ENCODE measurements at places on chromosomes 1 and 21.
A peak's percentile ranks its signal among the peaks of the same experiment; 100 is the strongest.

GRCh38 chr1:96557336-96557735, 164.2 kb upstream of the PTBP2 start:
- no peak for DNase-seq

- DNase-seq: no peak
Observed at GRCh38 chr1:201899683-201900429, 11.2 kb downstream of the SHISA4 start.

- DNase-seq: no peak
Observed at GRCh38 chr1:206905295-206906164, 8.3 kb downstream of the IL24 start.

- no peak for DNase-seq
Observed at GRCh38 chr1:246219508-246220030, 287.5 kb downstream of the SMYD3 start.

GRCh38 chr1:31208361-31208945, 31.2 kb downstream of the NKAIN1 start:
- no peak for DNase-seq

DNA sequence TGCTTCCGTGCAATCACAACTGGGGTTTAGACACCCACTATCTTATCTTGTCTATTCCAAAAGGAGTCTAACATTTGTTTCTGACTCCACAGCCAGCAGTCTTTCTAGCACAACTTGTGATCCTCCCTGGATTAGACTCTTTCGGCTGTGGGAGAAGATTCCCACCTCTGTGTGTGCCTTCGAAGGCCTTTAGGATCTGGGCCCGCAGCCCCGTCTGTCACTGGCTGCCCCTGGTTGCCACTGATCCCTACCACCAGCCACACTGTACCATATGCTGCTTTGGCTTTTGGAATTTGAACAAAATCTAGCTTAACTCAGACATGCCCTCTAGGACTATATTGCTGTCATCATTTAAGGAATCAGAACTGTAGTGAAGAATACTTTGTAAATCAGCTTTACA, 18.0 kb downstream of the NTPCR start:
- no peak for DNase-seq

GRCh38 chr1:240487493-240487892, 124.5 kb downstream of the GREM2 start:
- DNase-seq: no peak

- no peak for DNase-seq
Observed at GRCh38 chr21:18553786-18554185, 150.2 kb upstream of the TMPRSS15 start.

DNA sequence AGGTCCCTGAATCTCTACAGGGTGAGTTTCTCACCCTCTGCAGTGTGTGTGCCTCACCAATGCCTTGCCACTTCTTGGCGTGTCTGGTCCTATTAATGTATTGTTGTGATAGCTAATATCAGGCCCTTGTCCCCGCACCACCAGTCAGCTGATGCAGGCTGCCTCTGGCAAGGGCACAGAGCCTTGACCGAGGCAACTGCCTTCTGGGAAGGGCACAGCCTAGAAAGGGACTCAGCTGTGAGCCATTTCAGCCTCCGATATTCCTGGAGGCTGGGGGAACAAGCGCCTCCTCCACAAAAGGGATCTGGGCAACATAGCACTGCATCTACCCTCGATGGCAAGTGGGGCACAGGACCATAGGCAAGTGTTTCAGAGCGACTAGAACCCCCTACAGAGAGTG, 27.0 kb downstream of the IL10RB start:
- DNase-seq: no peak

- no peak for DNase-seq
Observed at GRCh38 chr1:109091078-109091838, 694 bp downstream of the TMEM167B start.

- no peak for DNase-seq
Observed at GRCh38 chr1:12231276-12231595, 1.4 kb downstream of the VPS13D start.

- DNase-seq: no peak
Observed at GRCh38 chr1:113931451-113931851, 2.3 kb downstream of the HIPK1 start.

GRCh38 chr1:31688233-31688918, 15.4 kb downstream of the COL16A1 start:
- DNase-seq: no peak

DNA sequence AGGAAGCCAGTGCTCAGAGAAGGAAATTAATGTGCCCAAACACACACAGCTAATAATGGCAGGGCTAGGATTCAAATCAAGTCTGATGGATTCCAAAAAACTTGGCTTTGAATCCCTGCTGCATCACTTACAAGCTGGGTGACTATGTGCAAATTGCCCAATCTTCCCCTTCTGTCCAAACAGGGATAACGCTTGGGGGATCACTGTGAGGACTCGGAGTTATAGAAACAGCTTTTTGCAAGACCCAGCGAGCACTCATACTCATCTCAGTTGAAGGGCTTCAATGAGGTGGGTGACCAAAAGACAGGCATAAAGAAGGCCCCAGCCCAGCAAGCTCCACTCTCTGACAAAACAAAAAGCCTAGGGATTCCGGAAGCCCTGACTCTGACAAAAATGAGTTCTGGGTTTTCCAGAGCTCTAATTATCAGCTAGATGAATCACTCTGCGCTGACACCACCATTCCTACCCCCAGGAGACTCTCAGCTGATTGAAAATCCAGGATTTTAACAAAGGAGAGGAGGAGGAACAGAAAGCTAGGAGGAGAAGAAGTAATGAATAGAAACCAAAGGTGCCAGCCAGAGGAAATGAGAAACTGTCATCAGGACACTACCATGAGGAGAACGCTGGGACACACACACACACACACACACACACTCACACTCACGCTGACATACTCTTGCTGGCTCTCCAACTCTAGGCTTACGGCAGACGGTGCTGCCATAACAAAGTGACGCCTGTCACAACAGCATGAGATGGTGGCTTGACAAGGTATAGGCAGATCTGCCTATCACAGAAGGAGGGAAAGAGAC, 1.6 kb upstream of the STK40 start:
- DNase-seq: peak; percentile 60

DNA sequence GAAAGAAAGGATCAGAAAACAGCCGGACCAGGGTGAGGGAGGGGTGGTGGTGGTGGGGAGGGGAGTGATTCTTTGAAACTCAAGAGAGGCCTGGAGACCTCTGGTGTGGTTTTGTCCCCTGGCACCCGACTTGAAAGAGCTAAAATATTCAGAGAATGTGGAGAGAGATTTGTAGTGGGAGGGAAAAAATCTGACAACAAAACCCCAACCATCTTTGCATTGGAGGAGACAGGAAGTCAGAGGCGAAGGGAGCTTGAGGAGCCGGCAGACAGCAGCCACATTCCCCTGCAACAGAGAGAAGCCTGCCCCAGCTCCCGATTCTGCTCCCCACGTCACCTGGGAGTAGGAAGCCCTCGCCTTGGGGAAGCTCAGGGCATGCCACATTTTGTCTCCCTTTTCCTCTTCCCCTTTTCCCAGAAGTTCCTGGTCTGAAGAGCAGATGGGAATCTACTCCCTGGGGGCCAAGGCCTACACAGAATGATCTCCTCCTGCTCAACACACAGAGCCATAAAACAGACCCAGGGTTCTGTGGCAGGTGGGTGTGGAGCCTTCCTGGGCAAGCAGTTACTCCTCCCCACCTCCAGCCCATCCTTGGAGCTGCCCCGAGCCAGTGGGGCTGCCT, 84.9 kb downstream of the ITPKB start:
- DNase-seq: peak; percentile 20

- no peak for DNase-seq
Observed at GRCh38 chr21:26669215-26669764, 96.2 kb upstream of the CYYR1 start.

- DNase-seq: no peak
Observed at GRCh38 chr1:88503646-88504045, 180.4 kb upstream of the PKN2 start.

DNA sequence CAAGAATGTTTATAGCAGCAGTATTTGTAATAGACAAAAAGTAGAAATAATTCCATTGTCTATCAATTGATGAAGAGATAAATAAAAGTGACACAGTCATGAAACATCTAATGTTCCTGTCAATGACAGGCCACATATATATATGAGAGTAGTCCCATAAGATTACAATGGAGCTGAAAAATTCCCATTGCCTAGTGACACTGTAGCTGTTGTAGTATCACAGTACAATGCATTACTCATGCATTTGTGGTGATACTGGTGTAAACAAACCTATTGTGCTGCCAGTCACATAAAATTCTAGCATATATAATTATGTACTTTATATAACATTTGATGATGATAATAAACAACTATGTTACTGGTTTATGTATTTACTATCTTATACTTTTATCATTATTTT, 141.9 kb upstream of the LYPLAL1 start:
- no peak for DNase-seq

- DNase-seq: no peak
Observed at GRCh38 chr1:108584428-108584856, 24.5 kb downstream of the EEIG2 start.

DNA sequence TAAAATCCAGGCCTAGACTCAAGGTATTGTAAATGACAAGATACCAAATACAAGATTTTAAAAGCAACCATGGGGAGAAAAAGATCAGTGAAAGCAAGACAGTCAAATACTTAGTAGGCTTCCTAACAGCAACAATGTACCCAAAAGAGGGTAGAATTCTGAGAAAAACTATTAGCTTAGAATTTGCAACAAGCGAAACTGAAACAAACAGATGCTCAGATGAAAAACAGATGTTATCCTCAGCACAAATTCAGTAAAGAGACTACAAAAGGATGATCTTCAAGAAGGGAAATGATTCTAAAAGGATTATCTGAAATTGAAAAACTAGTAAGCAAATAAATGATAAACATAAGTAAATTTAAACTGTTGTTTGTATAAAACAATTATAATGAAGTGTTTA, 40.0 kb downstream of the PDC start:
- DNase-seq: no peak

DNA sequence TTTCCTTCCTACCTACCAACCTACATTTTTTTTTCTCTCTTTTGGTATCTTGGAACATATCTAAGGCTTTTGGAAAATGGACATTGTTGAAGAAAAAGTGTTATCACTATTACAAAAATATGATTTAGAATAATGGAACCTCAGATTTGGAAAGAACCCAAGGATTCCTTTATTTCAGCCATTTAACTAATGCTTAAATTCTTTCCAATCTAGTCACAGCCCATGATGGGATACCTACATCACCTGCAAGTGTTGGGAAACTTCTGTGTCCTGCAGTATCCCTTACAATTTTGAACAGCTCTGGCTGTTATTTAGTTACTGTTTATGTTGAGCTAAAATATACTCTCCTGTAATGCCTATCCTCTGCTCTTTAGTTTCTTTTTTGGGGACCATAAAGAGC, 22.3 kb upstream of the APOBEC4 start:
- no peak for DNase-seq

- DNase-seq: no peak
Observed at GRCh38 chr1:155942578-155943141, 1.2 kb downstream of the RXFP4 start.

DNA sequence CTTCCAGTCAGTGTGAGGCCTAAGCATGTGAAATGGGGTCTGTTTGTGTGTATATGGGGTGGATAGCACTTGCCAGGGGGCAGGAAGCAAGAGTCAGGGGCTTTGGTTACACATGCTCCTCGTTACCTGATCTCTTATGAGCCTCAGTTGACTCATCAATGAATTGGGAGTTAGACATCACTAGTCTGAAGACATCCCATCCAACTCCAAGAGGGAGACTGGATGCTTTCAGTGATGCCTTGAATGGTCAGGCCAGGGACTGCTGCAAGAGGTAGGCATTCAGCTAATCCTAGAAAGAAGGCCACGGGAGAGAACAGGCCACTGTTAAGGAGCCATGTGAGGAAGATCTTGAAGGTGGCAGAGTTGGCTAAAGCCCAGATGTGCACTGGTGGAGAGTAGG, 6.3 kb downstream of the RAB25 start:
- no peak for DNase-seq

DNA sequence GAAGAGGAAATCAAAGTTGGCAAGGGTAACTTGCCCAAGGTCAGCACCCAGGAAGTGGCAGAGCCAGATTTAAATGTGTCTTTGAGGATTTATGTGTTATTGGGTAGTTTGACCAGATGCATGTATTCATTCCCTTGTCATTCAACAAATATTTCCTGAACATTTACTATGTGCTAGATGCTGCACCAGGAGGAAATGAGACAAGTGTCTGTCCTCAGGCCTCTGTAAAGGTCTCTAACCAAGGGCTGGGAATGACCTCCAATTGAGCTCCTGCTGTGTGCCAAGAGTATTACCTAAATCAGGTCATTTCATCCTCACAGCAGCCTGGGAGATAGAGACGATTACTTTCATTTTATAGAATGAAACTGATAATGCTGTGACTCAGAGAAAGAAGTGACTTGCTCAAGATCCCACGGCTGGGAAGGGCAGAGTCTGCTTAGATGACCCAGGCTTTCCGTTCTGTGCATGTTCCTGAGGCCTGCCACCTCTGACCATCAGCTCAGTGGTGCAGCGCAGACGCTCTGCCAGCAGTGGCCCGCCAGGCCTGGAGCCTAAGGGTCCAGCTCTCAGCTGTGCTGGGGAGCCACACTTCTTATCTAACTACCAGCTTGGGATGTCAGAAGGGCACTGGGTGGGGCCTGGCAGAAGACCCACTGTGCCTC, 3.5 kb upstream of the TTC22 start:
- DNase-seq: no peak

DNA sequence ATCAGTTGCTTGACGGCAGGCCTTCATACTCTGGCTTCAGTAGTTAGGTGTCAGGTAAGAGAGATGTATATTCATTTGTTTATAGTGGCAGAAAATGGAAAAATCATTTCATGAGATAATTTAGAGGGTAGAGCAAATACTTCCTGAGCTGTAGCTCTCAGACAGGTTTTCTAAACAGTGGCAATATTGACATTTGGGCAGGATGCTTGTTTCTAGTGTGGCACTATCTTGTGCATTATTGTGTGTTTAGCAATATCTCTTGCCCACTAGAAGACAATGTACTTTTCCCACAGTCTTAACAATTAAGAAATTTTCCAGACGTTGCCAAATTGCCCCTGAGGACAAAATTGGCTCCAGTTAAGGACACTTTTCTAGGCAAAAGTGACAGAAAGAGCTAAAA, 1143.1 kb downstream of the PLA2G4A start:
- DNase-seq: no peak

GRCh38 chr1:182181167-182181572, 119.7 kb upstream of the ZNF648 start:
- DNase-seq: no peak

Measured in Right ventricle myocardium superior (tissue), 1 donor.